CD4-positive, alpha-beta T cell treated with Interleukin-12 subunit alpha and Interleukin-12 subunit beta, for 1 hour (primary cell): ENCODE measurements at places on chromosomes 5 and 9.

DNA sequence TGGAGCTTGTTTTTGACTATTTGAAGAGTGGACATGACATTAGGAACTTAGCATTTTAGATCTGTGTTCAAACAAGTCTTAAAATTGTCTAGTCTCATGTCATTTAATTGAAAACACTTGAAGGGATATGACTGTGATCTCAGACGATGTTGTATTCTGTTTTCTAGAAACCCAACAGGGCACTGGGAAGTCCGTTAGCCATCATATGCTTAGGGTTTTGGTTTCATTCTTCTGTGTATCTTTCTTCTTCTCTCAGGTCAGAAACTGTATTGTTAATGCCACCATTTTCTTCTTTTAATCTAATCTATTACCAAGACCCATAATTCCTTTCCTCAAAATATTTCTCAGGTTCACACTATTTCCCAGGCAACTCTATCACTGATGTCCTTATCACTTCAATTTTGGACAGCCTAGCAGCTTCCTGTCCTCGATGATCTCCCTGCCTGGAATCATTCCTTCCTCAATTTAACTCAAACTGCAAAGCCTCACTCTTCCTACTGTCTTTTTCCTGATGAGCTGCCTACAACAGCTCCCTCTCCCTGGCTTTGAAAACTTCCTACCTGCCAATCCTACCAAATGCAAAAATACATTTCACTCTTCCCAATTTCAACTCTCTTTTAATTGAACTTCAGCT is 77.7 kb downstream of the MEF2C start:
- no peak for DNase-seq

DNA sequence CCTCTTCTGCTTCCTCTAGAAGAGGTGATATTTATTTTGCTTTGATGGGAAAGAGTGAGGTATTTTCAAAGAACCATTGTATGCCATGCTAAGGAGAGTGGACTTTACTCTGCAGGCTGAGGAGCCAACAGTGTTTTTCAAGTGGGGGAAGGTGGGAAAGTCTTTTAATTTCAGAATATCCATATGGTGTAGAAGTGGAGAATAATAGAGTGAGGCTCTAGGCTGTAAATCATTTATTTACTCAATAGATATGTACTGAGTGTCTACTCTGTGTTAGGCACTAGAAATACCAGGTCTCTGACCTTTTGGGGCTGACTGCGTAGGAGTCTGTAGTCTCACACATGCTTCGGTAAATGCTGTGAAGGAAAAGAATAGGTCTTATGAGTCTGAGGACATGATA is 30.7 kb upstream of the TENT2 start:
- no peak for DNase-seq

DNA sequence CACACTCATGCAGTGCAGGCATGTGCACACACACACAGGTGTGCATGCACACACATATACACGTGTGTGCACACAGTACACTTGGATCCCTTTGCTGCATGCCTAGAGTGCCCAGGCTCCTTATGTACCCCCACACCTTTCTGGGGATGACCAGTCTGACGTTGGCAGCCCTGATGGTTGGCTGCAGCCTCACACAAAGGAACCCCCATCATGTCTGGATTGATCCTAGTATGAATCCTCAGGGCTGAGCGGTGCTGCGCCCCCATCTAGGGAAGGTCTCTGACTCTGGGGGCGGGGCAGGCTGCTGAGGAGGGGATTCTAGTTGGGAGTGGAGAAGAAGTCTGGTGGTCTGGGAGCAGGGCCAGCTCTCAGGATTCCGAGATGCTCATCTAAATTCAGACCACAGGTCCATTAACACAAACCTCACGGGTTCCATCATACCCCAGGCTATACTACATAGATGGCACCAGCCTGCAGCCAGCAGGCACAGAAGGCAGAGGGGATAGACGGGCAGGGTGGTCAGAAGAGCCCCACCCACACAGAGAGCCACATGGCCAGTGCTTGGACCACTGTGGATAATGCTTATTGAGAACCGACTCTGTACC is 50.5 kb upstream of the OLFM1 start:
- no peak for DNase-seq

DNA sequence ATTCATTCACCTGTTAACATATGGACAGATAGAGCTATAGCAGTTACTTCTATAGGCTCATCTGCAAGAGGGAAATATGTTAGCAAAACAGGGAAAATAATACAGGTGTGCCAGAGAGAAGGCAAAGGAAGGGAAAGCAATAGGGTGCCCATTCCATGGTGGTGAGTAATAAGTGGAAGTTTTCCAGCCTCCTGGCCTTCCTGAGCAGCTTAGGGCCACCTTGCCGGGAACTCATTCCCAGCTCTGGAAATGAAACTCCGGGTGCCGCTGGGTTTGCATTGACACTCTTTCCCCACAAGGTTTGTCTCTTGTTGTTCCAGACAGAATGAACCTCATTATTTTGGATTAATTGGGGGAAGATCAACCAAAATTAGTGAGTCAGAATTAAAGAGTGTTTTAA is 58.4 kb downstream of the SLC1A3 start:
- DNase-seq: no peak

DNA sequence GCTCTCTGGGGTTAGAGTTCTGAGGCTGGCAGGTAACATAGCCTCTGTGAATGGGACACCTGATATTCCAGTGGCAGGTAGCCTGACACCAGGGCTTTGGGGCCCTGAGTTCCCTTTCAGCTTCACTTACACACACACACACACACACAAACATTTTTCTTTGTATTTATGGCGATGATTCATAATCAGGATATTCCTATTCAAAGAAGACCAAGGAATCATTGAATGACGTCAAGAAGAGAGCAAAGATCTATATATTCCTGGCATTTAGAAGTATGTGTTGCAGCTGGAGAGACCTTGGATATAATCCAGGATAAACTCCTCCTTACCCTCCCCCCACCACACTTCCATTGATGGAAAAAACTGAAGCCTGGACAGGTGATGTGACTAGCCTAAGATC is 7.9 kb upstream of the ENTREP1 start:
- DNase-seq: no peak

DNA sequence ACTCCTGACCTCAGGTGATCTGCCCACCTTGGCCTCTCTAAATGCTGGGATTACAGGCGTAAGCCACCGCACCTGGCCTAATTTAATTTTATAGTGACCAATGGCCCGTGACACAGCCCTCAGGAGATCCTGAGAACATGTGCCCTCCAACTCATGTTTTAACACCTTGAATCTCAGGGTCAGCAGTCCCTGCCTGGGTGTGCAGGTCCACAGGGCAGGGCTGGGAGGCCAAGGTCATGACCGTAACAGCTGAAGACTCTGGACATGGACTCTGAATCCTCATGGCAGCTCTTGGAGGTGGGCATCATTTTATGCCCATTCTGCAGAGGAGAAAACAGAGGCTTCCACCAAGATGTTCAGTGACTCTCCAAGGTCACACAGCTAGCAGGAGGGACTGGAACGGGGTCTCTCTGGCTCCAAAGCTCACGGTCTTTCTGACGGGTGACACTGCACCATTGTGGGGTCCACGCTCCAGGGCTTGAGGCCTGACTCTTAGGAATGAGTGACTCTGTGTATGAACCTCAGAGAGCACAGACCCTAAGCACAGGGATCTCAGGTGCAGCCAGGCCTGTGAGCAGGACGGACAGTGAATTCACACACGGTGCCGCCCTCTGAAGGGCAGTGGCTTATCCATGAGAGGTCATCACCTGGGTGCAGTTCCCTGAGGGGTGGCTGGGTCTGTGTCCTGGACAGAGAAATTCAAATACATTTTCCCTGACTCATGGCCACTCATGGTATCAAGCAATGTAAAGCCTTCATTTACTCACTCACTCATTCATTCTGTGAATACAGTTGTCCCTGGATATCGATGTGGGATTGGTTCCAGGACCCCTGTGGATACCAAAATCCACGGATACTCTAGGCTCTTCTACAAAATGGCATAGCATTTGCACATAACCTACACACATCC is 32.8 kb upstream of the LAMC3 start:
- DNase-seq: no peak

- DNase-seq: no peak
Observed at GRCh38 chr5:90279091-90279490, 130.5 kb downstream of the CETN3 start.

GRCh38 chr9:22169727-22170503 is 160.8 kb upstream of the CDKN2B start:
- DNase-seq: no peak

DNA sequence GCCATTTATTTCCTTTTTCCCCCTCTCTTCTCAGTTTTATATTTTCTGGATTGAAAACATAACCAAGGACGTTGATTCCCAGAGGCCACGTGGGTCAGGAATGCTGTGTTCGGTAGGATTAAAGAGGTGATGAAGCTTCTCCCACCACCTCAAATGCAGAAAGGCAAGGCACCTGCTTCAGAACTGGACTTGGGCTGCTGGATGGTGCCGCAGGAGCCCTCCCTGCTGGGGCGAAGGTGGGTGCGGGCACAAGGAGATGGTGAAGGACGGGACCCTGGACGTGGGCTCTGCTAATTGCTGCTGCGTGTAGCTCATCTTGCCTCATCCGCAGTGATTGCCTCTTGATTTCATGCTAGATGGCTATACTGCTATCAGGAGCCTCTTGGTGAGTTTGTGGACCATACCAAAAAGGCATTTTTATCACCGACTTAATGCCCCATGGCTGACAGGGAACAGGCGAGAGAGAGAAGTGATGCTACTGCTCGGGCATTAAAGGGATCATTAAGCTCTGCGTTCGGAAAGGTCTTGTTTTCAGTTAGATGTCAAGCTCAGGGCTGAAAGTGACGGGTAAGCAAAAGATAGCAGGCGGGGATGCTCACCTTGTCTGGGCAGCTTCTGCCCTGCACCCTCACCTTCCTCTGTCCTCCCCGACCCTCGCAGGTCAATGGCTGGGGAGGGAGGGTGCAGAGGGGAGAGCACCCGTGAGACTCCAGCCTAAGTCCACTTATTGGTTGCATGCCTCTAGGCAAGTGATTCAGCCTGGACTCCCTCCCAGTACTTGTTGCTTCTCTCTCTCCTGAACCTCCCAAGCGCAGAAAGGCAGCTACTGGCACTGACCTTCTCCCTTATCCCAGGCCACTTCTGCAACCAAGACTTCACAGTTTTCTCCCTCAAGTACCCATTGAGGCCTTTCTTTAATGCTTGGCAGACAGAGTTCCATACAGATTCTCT is 71.6 kb upstream of the FSTL4 start:
- no peak for DNase-seq

- peak; percentile 17 for DNase-seq
Observed at GRCh38 chr9:129111528-129112151, 425 bp downstream of the PTPA start.

DNA sequence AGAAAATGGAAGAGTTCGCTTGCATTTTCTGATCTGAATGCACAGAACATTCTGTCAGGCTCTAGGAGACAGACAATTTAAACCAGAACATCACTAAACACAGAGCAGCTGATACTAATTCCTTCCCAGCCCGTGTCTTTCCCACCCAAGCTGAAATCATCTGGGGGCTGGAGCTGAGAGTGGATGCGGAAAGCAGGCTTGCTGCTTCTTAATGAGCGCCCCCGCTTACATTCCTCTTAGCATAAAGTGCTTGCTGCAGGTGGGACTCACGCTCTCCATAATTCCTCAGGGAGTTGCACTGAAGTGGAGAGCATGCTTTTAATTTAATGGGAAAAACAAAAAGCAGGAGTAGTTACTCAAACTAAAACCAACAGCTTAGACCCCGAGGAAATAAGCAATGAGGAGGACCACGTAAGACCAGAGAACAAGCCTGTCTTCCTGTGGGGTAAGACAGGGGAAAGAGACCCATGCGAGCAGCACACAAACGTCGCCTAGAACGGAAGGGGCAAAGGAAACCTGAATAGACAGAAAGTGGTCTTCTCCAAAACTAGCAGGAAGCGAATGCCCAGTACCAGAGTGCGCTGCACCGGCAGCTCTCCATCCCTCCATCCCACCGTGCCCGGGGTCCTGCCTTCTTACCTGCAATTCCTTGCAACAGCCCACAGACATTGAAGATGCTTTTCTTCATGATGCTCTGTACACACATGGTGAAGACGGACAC is 139.3 kb downstream of the LHFPL2 start:
- DNase-seq: no peak

- peak; percentile 53 for DNase-seq
Observed at GRCh38 chr9:35258660-35259474, 97.1 kb downstream of the UNC13B start.

- DNase-seq: no peak
Observed at GRCh38 chr9:911005-911404, 65.5 kb upstream of the DMRT3 start.

GRCh38 chr9:15824310-15824709 is 271.5 kb downstream of the CCDC171 start:
- no peak for DNase-seq

DNA sequence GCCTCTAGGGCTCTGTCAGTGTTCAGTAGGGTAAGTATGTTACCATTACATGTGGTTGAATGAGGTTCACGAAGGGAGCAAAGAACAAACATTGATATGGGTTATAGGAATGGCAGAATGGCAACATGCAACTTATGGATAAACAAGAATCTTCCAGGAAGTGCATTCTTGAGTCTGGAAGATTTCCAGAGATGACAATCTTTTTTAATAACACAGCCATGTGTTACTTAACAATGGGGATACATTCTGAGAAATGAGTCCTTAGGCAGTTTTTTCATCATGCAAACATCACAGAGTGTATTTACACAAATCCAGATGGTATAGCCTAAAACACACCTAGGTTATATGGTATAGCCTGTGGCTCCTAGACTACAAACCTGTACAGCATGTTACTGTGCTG is 9.1 kb upstream of the SLC28A3 start:
- no peak for DNase-seq

DNA sequence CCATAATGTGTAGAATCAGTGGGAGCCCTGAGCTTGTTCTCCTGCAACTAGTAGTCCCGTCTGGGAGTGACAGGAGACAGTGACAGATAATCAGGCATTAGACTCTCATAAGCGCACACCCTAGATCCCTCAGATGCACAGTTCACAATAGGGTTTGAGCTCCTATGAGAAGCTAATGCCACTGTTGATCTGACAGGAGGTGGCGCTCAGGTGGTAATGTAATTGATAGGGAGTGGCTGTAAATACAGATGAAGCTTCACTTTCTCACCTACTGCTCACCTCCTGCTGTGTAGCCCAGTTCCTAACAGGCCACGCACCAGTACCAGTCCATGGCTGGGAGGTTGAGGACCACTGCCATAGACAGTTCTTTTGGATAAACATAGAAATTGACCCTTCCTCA is 188.7 kb downstream of the ROR2 start:
- no peak for DNase-seq

- DNase-seq: no peak
Observed at GRCh38 chr9:117233016-117233415, 181.8 kb downstream of the ASTN2 start.

DNA sequence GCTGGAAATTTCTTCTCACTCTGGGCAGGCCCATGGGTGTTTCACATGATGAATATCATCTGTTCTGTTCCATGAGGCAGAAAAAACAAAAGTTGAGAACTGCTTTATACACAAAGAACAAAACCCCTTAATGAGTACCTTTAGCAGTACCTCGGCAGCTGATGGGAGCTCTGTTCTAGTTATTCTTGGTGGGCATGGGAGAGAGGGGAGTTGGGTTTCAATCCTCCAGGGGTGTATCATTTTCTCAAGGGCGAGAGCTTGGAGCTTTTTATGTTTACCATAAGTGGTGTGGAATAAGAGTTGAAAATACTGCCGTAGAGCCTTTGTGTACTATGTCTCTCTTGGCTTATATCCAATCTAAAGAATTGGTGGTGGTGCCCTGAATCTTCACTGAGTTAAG is 103.3 kb upstream of the ZNF608 start:
- no peak for DNase-seq
